Prostate gland (tissue), 2 donors: ENCODE measurements at places on chromosomes 6 and 20.

GRCh38 chr6:167579806-167580618 lies 246.7 kb upstream of the AFDN start:
- no peak for DNase-seq

DNA sequence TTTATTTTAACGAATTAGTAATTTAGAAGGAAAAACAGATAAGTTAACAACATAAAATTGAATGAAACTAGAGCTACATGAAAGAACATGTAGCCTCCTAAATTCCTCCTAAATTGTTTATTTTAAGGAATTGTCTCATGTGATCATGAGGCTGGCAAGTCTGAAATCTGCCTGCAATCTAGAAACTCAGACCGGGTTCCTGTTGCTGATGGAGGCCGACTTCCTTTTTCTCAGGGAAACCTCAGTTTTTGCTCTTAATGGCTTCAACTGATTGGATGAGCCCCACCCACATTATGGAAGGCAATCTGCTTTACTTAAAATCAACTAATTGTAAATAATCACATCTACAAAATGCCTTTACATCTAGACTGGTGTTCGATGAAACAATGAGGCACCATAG lies 267.6 kb upstream of the PRND start:
- no peak for DNase-seq

GRCh38 chr6:148244217-148244935 lies 98.3 kb upstream of the SASH1 start:
- no peak for DNase-seq

DNA sequence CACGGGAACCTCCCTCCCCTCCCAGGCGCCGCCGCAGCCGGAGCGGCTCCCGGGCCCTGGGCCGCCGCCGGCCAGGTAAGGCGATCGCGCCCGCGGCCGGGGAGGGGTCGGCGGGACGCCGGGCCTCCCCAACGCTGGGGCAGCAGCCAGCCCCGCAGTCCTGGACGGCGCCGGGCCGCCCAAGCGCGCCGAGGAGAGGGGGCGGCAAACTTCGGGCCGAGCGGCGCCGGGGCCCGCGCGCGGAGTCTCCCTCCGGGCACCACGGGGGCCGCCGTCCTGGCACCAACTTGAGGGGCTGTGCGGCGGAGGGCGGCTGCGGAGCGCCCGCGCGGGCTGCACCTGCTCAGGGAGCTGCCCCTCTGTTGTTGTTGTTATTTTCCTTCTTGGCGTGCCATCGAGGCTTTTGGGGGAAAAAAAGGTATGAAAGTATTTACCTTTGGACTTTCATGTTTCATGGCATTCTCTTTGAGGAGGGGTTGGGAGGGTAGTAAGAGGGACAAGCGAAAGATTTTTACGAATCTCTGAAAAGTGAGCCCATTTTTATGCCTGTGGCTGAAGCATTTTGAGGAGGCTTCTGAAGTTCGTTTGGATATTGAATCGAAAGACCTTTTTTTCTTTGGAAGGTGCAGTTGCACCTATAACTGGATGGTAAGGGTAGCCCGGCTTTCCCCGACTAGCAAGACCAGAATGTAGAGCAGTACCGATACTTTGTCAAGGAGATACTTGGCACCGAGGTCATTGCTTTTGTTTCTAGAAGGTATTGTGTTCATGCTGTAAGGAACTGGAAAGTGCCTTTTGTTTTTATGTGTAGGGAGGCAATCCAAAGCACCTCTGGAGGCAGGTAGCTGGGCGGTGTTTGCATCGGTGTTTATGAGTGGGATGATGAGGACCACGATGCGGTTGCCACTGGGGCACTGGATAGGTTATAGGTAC lies at the start of gene RNF182:
RNF182 (plus strand) TSS at position 4 of the 933 bp plus-strand sequence. CDS start 52,168 bp downstream, outside the sequence.
- DNase-seq, result no peak

- DNase-seq, result no peak
Measured at GRCh38 chr20:21182832-21183563, 57.1 kb downstream of the KIZ start.

DNA sequence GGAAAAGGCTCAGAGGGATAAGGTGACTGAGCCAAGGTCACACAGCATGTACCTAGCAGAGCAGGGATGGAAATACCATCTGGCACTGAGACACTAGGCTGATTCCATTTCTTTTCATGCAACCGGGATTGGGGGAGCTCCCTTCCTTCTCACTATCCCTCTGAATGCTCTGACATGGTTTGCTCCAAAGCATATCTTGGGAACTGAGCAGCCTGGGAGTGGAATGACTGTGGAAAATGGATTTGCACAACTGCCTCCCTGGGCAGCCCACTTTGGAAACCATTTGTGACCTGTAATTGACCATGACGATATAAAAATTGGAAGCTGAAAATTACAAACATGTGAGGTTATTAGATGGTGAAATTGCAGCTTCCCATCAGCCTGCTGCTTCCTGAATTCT lies 309.0 kb upstream of the CHD6 start:
- no peak for DNase-seq

- no peak for DNase-seq
Measured at GRCh38 chr6:132819405-132820161, 5.2 kb downstream of the RPS12 start.

GRCh38 chr6:74914888-74915287 lies 291.0 kb downstream of the COL12A1 start:
- no peak for DNase-seq

- DNase-seq, result no peak
Measured at GRCh38 chr20:22099348-22099747, 393.9 kb downstream of the PAX1 start.

DNA sequence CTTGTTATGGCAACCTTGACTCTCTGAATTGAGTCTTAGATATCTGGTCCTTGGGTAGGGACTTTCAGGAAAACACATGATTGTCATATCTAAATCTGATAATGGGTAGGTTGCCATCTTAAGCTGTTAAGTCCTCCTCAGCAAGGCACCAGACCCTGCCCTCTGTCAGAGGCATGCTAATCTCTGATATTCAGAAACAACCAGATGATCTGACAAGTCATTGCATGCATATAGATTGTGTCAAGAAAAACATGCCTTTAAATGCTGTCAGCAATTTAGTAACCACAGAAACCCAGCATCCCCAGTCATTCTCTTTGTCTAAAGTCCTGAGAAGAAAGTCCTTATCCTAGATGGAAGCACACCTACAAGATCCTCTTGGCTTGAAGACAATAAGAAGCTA lies 149.1 kb downstream of the EDN1 start:
- no peak for DNase-seq

GRCh38 chr6:24931296-24931695 lies 4.5 kb downstream of the RIPOR2 start:
- DNase-seq, result no peak

GRCh38 chr6:142387997-142388815 lies 86.4 kb downstream of the ADGRG6 start:
- DNase-seq, result no peak

GRCh38 chr6:32659856-32660595 lies 6.4 kb downstream of the HLA-DQB1 start:
- DNase-seq, result no peak

DNA sequence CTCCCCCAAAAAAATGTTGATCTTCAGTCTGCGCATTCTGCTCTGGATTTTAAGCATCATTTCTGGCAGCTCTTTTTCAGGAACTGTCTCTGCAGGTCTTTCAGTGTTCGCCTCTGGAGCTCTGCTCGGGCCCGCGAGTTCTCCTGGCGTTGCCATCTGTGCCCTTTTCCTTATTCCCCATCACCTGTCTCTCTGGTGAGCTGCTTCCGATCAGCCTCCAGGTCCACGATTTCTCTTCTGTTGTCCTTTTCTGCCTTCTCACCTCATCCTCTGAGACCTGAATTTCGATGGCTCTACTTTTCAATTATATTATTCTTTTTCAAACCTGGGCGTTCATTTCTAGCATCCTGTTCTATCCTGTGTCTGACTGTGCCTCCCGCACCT lies 590 bp upstream of the MAP1LC3A start:
- no peak for DNase-seq

DNA sequence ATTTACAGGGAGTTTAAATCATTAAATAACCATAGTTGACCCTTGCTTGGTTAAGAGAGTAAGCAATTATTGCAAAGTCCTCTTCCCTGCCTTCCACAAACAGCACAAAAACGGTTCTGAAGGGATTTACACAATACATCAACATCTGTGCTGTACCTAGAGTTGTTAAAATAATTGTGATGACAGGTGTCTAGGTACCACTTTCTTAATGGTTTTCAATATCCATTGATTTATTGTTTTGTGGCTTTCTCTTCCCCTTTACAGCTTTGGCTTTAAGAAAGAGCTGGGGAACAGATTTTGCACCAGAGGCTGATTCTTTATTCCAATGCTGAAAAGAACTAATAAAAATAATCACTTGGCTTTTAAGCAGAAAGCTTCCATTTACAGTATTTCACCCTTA lies 598 bp upstream of the SOX4 start:
- no peak for DNase-seq

DNA sequence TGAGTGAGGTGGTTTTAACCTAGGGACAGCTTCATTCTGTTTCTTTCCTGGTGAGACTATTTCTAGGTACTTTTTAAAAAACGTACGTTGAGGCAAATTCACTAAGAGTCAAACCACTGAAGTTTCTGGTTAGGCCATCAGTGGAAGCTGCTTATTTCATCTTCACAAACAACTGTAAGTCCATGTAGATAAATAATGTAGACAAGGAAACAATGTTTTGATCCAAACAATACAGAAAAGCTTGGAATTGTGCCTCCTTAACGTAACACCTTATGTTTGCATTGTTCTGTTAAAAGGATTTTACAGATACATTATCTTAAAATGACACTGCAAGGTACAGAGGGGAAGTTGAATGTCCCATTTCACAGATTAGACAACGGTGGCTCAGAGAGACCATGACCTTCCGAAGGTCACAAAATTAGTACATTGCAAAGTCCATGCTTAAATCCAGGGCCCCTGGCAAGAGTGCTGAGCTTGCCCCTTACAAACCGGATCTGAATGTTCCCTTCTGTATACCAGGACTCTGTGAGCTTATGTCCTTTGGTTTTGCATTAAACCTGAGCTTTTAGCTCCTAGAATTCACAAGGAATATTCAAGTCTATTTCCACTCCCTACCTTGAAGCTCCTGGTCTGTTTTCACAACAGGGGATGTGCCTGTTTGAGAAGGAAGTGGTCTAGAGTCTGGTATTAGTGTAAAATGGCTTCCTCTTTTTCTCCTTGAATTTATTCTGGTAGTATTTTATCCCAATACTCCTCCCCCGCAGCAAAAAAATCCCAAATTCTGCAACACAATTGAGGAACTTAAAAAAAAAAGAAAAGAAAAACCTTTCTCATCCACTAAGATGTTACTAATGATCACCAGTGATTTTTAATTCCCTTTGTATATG lies 28.9 kb upstream of the ZNF217 start:
- DNase-seq, result no peak

GRCh38 chr6:31114541-31114878 lies at the start of gene PSORS1C1:
TSS of gene PSORS1C1 (plus strand) at chr6:31114800. CDS start at chr6:31129633, 14,833 bp downstream.
- peak; percentile 80 for DNase-seq

- DNase-seq, result no peak
Measured at GRCh38 chr6:123879749-123880148, 76.1 kb downstream of the NKAIN2 start.

DNA sequence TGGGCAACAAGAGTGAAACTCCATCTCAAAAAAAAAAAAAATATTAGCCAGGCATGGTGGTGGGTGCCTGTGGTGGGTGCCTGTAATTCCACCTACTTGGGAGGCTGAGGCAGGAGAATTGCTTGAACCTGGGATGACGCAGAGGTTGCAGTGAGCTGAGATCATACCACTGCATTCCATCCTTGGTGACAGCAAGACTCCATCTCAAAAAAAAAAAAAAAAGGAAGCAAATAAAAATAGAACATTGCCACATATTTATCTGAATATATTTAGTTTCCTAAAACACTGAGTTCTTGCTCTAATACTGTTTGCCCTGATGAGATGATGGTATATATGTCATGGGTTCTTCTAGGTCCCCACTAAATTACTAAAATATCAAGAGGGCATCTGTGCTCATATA lies 28.4 kb downstream of the CASP8AP2 start:
- DNase-seq, result no peak

- no peak for DNase-seq
Measured at GRCh38 chr20:8066662-8067061, 47.1 kb upstream of the TMX4 start.

- no peak for DNase-seq
Measured at GRCh38 chr6:88810089-88810488, 153.3 kb downstream of the RNGTT start.

- DNase-seq, result no peak
Measured at GRCh38 chr6:7189101-7189758, 81.5 kb downstream of the RREB1 start.

DNA sequence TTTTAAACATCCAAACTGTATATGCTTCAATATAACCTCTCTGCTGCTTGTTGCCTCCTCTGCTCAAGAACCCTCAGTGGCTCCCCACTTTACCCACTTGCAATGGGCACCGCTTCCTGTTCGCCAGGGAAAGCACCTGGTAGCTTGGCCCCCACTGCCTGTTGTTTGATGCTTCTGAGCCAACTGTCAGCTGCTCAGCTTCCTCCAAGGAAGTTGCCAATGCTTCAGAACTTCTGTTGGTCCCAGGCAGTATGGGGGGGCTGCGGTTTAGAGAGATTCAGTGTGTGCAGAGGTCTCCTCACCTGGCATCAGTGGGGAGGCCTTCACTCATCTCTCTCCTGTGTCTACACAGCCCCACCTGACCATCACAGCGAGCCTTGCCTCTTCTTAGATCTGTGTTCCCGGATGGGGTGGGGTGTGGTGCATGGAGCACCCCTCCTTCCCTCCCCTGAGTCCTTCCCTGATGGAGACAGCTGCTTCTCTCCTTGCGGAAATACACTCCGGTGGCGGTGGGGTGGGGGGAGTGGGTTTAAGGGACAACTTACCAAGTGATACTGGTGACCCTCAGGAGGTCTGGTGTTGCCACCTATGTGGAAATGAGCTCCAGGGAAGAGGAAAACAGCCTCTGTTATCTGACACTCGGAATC lies 308.1 kb downstream of the CDH26 start:
- no peak for DNase-seq

DNA sequence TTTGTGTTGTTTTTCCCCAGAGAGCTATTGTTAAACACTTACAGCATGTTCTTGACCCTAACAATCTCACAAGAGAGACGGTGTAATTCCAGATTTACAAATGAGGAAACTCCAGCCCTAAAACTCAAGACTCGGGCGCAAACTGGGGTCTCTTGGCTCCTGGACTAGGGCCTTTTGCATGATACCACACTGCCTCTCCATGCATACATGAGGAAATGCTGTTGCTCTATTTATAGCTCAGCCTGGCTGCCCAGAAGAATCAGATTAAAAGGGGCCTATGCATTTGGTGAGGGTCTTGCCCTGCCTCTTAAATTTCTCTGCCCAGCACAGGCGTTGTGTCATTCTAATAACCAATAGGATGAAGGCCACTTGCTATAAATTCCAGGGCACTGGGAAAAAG lies 30.5 kb upstream of the SNRPB2 start:
- no peak for DNase-seq

- peak; percentile 27 for DNase-seq
Measured at GRCh38 chr20:50348096-50348495, 157.5 kb downstream of the CEBPB start.

- no peak for DNase-seq
Measured at GRCh38 chr20:13865156-13865555, 80.3 kb downstream of the NDUFAF5 start.

- DNase-seq, result no peak
Measured at GRCh38 chr20:25193843-25194242, 1.7 kb upstream of the ENTPD6 start.

GRCh38 chr20:41331731-41332130 lies 8.9 kb upstream of the LPIN3 start:
- no peak for DNase-seq

GRCh38 chr6:132021552-132022375 lies 70.6 kb upstream of the CCN2 start:
- no peak for DNase-seq

- DNase-seq, result no peak
Measured at GRCh38 chr6:157548635-157549467, 167.9 kb downstream of the ZDHHC14 start.

- no peak for DNase-seq
Measured at GRCh38 chr6:54698974-54699373, 147.6 kb upstream of the FAM83B start.
